Breast epithelium (tissue), 4 donors: ENCODE measurements at places on chromosomes 16 and 17. TPM values are rescaled to one million over a fixed set of nuclear protein-coding genes. Genes with fewer than 3 reads are reported as not detected.

- H3K36me3 ChIP-seq, result no peaks in the 10 kb centered on the region
- no peak for DNase-seq
- H3K4me1 ChIP-seq, result no peaks in the 10 kb centered on the region
- no peak overlapping the region for H3K4me3 ChIP-seq
Measured at GRCh38 chr16:2242598-2242997, 6.4 kb downstream of the DNASE1L2 start.

Gene ABI3
- 5.1 TPM for total RNA-seq

- H3K4me1 ChIP-seq, result no peaks in the 10 kb centered on the region
- no peak overlapping the region for H3K27ac ChIP-seq
- no peaks in the 10 kb centered on the region for H3K36me3 ChIP-seq
- no peak overlapping the region for H3K4me3 ChIP-seq
Measured at GRCh38 chr17:20096430-20096829, 87.3 kb downstream of the SPECC1 start.

GRCh38 chr17:81727324-81728031 lies 15.4 kb downstream of the SLC25A10 start:
- no peaks in the 10 kb centered on the region for H3K4me1 ChIP-seq
- peak overlapping the region; percentile 80 for H3K27ac ChIP-seq
- H3K36me3 ChIP-seq, result no peaks in the 10 kb centered on the region
- H3K27me3 ChIP-seq, result no peaks in the 10 kb centered on the region

DNA sequence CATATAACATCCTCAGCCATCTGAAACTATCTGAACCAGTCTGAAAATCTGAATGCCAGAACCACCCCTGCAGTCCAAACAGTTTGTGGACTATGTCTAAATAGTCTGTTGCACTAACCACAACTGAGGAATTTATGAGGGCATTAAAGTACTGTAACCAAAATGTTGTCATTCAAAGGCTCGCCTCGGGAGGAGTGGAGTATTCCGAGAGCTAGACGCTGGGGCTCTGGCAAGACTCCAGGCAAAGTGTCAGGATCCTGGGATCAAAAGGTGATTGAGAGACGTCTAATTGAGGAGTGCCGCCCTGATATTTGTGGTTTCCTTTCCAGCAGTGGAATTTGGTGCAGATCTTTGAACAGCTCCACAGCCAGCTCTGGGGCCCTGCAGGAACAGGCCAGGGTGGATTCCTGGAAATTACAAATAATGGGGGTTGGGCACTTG lies 142.9 kb upstream of the MYOCD start:
- no peaks in the 10 kb centered on the region for H3K27me3 ChIP-seq
- H3K4me1 ChIP-seq, result no peaks in the 10 kb centered on the region
- H3K36me3 ChIP-seq, result no peaks in the 10 kb centered on the region
- H3K4me3 ChIP-seq, result no peak overlapping the region

DNA sequence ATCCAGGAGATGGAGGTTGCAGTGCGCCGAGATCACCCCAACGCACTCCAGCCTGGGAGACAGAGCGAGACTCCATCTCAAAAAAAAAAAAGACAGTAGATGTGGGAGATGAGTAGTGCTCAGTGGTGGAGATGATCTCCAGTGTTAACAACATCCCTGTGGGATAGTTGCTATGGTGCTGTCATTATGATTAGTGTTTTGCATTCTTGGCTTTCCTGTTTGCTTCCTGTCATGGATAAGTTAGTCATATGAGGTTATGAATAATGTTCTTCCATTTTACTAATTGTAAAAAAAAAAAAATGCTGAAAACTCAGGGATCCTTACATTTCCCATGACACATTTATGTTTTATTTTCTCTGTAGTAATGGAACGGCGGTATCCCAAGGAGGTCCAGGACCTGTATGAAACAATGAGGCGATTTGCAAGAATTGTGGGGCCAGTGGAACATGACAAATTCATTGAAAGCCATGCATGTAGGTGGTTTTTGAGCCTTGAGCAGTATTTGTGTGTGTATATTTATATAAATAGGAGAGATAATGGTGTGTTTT lies 24.5 kb upstream of the DUSP14 start:
- no peaks in the 10 kb centered on the region for H3K27me3 ChIP-seq
- no peak overlapping the region for H3K4me3 ChIP-seq
- DNase-seq, result no peak

DNA sequence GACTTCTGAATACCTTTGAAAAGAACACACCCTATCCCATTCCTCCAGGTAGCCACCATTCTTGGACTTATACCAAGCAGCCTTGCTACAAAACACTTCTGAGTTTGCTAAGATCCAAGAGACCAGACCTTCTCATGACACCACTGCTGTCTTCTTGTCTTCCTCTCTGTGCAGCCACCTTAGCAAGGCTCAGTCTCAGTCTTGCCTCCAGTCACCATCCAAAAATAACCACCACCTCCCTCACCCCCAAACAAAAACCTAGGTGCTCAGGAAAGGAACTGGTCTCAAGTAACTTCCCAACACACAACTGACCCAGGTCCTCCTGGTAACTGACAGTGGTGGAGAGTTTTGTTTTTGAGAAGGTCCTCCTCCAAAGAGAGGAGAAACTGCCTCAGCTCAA lies 90.9 kb upstream of the CORO6 start:
- H3K4me1 ChIP-seq, result no peaks in the 10 kb centered on the region
- no peak overlapping the region for H3K27ac ChIP-seq
- no peaks in the 10 kb centered on the region for H3K36me3 ChIP-seq
- no peak for DNase-seq
- H3K4me3 ChIP-seq, result no peak overlapping the region

DNA sequence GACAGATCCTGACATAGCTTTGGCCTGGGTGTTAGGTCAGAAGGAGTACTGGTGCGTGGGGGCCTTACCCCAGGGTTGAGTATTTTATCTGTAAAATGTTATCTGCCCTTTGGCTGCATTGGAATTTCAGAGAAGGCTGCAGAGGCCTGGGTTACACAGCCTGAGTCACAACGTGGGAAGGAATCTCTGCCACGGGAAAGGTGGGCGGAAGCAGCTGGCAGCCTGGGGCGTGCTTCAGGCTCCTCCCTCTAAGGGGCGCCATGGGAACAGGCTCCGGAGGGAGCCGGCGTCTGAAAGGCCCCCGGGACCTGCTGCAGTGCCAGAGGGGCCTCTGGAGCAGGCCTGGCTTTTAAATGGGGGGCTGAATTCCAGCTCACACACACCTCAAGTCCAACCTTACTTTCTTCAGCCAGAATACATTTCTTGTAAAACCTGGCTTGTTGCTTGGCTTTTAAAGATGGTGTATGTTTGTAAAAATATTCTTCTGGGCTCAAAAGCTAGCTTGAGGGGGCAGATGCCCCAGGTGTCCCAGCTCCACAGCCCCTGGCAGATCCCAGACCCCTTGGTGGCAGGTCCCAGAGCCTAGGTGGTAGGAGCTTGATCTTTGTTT lies 142.2 kb downstream of the RAB11FIP4 start:
- no peak overlapping the region for H3K4me3 ChIP-seq
- no peaks in the 10 kb centered on the region for H3K27me3 ChIP-seq
- H3K27ac ChIP-seq, result no peak overlapping the region
- DNase-seq, result no peak

DNA sequence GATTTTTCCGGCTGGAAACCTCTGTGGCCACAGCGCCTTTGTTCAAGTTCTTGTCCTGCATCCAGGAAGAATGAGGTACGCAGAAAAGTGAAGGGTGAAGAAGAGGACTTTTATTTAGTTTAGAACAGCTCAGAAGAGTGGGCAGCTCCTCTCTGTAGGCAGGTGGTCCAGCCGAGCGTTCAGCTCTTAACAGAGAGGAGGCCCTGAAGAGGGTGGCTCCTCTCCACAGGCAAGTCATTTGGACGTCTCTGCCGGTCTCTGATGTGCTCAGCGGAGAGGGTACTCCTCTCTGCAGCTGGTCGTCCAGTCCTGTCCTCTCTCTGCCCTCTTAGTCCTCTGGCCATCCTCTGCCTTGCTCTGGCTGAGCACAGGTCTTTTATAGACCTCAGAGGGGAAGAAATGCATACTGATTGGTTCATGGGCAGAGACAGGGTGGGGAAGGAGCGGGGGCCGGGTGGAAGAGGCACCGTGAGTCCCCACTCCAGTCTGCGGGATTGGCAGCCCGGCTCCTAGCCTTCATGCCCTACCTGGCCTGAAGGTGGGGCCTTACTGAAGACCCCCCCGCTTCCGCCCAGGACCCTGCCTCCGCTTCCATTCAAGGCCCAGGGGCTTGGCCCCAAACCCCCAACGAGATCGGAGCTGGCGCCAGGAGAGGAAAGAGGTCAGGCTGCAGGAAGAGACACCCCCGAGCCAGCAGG lies 70.0 kb upstream of the NKD1 start:
- H3K27me3 ChIP-seq, result peaks cover 8% of the 10 kb centered on the region
- no peak overlapping the region for H3K27ac ChIP-seq
- DNase-seq, result no peak
- H3K4me3 ChIP-seq, result no peak overlapping the region
- no peaks in the 10 kb centered on the region for H3K36me3 ChIP-seq

DNA sequence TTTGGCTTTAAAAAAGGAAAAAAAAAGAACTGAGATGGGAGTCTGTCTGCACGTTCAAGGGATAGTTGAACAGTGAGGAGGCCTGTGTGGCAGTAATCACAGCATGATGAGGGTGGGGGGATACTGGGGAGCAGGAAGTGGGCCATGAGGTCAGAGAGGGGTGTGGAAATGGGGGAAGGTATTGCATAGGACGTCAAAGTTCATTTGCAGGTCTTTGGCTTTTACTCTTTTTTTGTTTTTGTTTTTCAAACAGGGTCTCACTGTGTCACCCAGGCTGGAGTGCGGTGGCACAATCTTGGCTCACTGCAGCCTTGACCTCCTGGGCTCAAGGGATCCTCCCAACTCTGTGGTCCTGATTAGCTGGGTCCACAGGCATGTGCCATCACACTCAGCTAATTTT lies 19.0 kb downstream of the WWP2 start:
- no peak for DNase-seq
- H3K4me3 ChIP-seq, result no peak overlapping the region
- no peak overlapping the region for H3K27ac ChIP-seq
- no peaks in the 10 kb centered on the region for H3K4me1 ChIP-seq
- no peaks in the 10 kb centered on the region for H3K36me3 ChIP-seq

DNA sequence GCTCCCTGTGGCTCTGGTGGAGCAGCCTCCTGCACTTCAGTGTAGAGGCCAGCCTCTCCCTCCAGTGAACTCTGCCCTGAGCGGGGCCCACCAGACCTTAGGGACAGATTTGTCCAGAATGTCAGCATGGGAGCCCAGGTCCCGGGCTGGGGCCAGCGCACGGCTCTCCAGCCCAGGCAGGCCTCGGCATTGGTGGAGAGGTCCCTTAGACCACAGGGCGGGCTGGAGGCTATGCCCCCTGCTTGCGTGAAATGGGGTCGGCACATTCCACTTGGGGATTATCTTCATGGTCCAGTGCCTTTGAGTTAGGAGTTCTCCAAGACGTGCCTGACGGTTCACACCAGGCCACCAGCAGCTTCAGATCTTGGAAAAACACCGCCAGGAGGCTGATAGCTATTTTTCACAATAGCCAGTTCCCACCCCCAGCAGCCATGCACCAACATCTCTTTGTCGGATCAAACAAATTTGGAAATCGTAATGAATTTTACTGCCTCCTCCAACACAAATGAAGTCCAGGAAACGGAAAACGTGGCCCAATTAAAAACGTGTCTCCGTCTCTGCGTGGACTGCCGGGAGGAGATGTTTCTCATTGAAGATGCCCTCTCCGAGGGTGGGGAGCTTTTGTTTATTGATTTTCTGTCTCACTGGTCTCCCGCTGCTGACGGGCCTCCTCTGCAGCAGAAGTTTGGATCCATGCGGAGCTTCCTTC lies 110.0 kb upstream of the CIBAR2 start:
- no peaks in the 10 kb centered on the region for H3K27me3 ChIP-seq
- peak overlapping the region; percentile 75 for H3K27ac ChIP-seq
- H3K4me1 ChIP-seq, result peaks cover 4% of the 10 kb centered on the region
- no peak overlapping the region for H3K4me3 ChIP-seq
- DNase-seq, result no peak

DNA sequence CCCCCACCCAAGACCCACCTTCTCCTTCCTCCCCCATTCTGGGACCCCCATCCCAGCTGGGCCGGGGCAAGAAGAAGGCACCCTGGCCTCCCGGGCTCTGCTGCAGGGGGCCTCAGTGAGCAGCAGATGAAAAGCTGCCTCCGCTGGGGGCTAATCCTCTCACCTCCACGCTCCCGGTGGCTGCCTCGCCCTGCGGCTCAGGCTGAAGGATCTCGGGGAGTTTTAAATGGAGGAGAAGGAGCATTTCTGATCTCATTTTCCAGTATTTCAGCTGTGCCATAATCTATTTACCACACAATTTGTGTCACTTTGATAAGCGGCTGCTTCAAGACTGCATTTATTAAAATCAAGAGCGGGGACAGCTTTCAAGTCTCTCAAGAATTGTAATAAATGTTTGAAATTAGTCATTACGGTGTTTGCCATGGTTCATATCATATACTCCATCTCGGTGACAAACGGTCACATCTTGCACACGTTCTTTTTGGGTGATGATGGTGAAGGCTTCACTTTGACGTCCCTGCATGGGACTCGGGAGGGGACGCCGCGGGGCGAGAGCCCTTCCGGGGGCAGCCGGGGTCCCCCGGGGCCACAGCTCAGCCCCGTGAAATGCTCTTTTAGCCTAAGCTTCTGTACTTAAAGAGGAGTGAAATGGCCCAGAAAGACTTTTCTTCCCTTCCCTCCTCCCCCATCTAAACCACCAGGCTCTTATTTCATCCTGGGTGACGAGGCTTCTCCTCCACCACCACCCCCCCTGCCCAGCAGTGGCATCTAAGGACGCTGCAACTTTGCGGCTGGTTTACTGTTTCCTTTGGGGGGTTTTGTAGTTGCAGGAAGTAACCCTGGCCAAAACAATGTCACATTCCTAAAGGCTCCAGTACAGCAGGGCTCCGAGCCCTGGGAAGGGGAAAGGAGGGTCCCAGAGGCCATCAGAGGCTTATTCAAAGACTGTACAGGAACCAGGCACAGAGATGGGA lies 313.1 kb upstream of the TNRC6C start:
- H3K27ac ChIP-seq, result no peak overlapping the region
- no peak overlapping the region for H3K4me3 ChIP-seq
- no peaks in the 10 kb centered on the region for H3K4me1 ChIP-seq
- H3K27me3 ChIP-seq, result no peaks in the 10 kb centered on the region
- no peaks in the 10 kb centered on the region for H3K36me3 ChIP-seq

Gene OR4D2
- total RNA-seq, result not detected

GRCh38 chr17:9999919-10000695 lies 95.0 kb upstream of the RCVRN start:
- H3K36me3 ChIP-seq, result no peaks in the 10 kb centered on the region
- no peak for DNase-seq
- no peak overlapping the region for H3K27ac ChIP-seq
- H3K27me3 ChIP-seq, result no peaks in the 10 kb centered on the region
- no peak overlapping the region for H3K4me3 ChIP-seq

DNA sequence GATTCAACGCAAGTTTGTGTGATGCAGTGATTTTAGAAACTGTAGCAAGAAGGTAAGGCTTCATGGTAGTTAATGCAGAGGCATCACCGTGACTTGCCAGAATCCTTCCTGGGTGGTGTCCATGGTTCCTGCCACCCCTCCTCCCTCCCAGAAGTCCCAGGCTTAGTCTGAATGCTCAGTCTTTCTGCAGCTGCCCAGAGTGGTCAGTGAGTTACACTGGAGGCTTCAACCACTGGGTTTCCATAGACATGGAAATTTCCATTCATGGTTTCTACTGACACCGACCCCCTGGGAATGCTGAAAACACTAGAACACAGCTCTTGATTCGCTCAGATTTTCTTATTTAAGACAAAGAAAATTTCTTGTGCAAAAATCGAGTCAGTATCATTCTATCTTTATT lies 159.4 kb upstream of the HSBP1 start:
- no peaks in the 10 kb centered on the region for H3K27me3 ChIP-seq
- H3K27ac ChIP-seq, result no peak overlapping the region
- H3K4me3 ChIP-seq, result no peak overlapping the region
